ENCODE measurements at places on chromosomes 7 and 10.

GRCh38 chr7:2941216-2941859 lies 97.2 kb upstream of the GNA12 start:
- DNase-seq: peak; percentile 48

DNA sequence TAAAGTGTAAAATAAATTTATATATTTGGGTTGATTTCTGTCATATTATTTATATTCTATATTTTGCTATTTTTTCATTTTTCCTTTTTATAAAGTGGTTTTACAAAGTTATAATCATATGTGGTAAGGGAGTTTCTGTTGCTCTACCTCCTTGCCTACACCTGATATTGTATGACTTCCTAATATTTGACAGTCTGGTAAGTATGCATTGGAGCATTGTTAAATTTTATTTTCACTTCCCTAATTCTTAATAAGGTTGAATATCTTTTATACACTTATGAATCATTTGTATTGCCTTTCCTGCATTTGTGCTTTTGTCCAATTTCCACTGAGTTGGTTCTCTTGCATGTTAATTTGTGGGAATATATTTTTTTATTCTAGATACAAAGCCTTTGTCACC lies 492.4 kb downstream of the GRID1 start:
- DNase-seq: no peak

GRCh38 chr10:128875956-128876736 lies 590.9 kb upstream of the MGMT start:
- DNase-seq: no peak

GRCh38 chr7:11182736-11183135 lies 209.1 kb downstream of the PHF14 start:
- DNase-seq: no peak

DNA sequence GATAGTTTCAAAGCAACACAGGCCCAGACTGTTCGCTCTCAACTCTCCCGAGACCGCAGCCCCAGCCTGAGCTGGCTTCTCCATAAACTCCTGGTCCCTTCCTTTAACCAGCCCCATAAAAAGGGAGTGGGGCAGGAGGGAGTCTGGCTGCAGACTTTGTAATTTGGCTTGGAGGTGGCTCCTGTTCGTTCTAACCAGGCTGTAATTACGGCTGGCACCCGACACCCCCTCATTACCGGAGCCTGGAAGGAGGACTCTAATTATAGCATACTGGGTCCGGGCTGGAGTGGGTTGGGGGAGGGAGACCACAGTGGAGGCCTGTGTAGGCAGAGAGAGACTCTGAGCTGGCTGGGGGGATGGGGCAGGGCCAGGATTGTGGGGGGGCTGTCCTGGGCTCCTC lies 49.7 kb downstream of the UNC5B start:
- DNase-seq: no peak

DNA sequence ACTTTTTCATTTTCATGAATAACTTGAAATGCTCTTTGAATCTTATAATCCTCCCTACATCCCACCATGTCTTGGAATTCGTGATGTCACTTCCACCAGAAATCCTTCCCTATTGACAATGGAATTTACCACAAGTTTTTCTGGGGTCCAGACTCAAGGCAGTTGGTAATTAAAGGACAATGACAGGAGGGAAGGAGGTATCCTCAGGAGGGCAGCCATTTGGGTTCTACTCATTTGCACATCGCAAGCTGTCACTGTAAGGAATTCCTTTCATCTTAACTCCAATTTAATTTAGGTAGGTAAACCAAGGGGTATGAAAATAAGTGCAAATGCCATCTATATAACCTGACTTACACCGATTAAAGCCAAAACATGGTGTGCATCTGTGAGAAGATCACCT lies 21.9 kb downstream of the LRRC17 start:
- no peak for DNase-seq

GRCh38 chr7:153404124-153404523 lies 644.6 kb downstream of the ACTR3B start:
- DNase-seq: no peak

DNA sequence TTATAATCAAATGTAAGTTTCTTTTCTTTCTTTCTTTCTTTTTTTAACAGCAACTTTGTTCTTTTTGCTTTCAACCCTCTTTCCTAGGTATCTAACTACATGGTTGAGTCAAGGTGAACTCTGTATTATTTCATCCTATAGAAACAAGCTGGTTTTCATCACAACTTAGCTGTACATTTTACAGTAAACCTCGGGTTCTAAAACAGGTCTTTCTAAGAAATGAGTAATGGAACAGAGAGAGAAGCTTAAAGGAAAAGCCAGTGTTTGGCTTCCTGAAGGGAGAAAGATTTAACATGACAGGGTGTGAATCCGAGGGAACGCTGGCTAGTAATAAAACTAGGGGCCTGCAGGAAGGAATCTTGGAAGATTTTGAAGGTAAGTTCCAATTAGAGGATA lies 143.4 kb upstream of the ITGB1 start:
- DNase-seq: no peak

Measured in hematopoietic multipotent progenitor cell treated with erythropoietin and hydrocortisone succinate and interleukin-3 and kit ligand, for 4 days (in vitro differentiated cells).